T-helper 2 cell (primary cell): ENCODE measurements at places on chromosomes 7 and 10.

GRCh38 chr7:33710608-33711007, 194.7 kb upstream of the BMPER start:
- DNase-seq, result no peak

- DNase-seq, result no peak
These were observed 53.3 kb downstream of the DIP2C start for GRCh38 chr10:636016-636730.

GRCh38 chr7:47817917-47818316, 130.3 kb downstream of the PKD1L1 start:
- DNase-seq, result no peak

GRCh38 chr10:110420401-110421193, 77.1 kb upstream of the DUSP5 start:
- DNase-seq, result no peak

GRCh38 chr10:122911889-122912484, 1.6 kb downstream of the FAM24A start:
- no peak for DNase-seq

GRCh38 chr10:5656737-5657579, 9.4 kb downstream of the ASB13 start:
- no peak for DNase-seq
